ENCODE measurements at places on chromosomes 1 and 21. TPM values are rescaled to one million over a fixed set of nuclear protein-coding genes. Genes with fewer than 3 reads are reported as not detected.

Gene ADAMTS4
- 1.3 TPM for total RNA-seq

Gene PTGS2
- total RNA-seq, result 0.37 TPM

Gene KIF14
- total RNA-seq, result 60.2 TPM

Gene LGALS8
- total RNA-seq, result 17.4 TPM

Gene RBM11
- total RNA-seq, result 6.2 TPM

Gene GNAT2
- total RNA-seq, result 0.25 TPM

Gene B3GALT2
- not detected for total RNA-seq

Gene GPN2
- total RNA-seq, result 10.9 TPM

Gene ADORA1
- total RNA-seq, result 3.2 TPM

Gene DNAI4
- total RNA-seq, result 3.2 TPM

Gene S100A9
- not detected for total RNA-seq

Gene CNKSR1
- 7.8 TPM for total RNA-seq

Gene C1orf167
- 0.22 TPM for total RNA-seq

Gene RGSL1
- not detected for total RNA-seq

Gene FCAMR
- not detected for total RNA-seq

Gene LCE1F
- not detected for total RNA-seq

Gene TNFRSF18
- total RNA-seq, result not detected

Gene FCGR2B
- not detected for total RNA-seq

Gene MTARC1
- total RNA-seq, result 11.5 TPM

Gene LORICRIN
- not detected for total RNA-seq

Gene ERICH3
- total RNA-seq, result not detected

Gene BRDT
- total RNA-seq, result not detected

Gene CD2
- total RNA-seq, result 0.71 TPM

Gene PLA2G4A
- total RNA-seq, result 0.81 TPM

Gene CRP
- not detected for total RNA-seq

Gene LCE2B
- total RNA-seq, result not detected

Gene CACNA1S
- total RNA-seq, result 0.12 TPM

Gene LHX8
- total RNA-seq, result not detected

Gene ZNF695
- 34.6 TPM for total RNA-seq

Gene OR2T2
- total RNA-seq, result not detected

Gene PARP1
- total RNA-seq, result 345 TPM

Gene BARHL2
- total RNA-seq, result not detected
